ENCODE measurements at places on chromosomes 11 and 22.
A peak's percentile ranks its signal among the peaks of the same experiment; 100 is the strongest.

DNA sequence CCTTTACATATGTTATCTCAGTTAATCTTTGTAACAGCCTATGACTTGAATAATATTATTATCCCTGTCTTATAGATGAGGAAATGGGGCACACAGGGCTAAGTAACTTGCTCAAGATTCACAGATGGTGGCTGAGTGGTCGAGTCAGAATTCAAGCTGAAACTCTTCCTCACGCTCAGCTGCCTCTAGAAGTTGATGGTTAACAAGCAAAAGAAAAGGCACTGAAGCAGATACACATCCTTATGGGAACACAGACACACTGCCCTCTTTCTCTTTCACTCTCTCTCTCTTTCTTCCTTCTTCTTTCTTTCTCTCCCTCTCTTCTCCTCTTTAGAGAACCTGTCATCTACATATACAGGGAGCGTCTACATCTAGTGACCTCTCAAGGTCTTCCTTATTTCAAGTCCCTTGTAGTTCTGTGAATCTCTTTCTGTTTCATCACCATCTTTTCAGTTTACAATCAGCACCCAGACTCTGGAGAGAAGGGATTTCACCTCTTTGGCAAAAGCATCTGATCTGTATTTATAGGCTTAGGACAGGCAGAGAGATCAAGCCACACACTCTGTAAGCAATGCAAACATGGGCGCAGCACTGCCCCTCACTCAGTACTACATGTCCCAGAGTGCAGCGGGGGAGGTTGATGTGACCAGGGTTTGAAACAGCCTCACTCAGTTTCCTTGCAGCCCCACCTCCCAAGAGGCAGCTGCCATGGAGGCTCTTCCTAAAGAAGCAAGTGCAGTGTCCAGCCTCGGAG is 75.7 kb downstream of the GRAMD1B start:
- DNase-seq: no peak

DNA sequence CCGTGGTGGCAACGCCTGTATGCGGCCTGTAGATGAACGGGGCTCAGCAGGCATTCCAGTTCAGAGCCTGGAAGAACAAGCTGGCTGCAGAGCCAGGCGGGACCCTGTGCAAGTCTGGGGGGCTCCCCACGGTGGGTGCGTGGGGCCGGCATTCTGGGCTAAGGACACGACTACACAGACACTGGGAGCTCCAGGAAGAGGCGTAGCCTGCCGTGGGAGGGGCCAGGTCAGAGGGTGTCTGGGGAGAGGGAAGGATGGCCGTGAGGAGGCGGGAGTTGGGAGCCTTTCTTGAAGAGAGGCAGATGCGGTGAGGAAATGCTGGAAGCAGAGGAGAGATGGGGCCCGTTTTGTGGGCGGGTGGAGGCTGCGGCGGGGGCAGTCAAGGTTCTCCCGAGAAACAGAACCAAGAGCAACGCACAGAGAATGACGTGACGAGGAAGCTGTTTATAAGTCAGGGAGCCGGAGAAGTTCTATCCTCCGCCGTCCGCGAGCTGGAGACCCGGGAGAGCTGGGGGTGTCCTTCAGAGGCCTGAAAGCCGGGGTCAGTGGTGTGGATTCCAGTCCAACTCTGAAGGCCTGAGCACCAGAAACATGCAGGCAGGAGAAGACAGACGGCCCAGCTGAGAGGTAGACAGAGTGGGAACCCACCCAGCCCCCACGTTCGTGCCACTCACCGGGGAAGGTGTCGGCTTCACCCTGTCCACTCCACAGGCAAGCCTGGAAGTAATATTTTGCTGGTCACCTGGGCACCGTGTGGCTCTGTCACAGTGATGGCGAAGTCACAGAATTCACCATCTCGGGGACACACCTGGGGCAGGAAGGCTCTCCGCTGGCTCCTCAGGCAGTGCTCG is 529.6 kb downstream of the BRD1 start:
- no peak for DNase-seq

DNA sequence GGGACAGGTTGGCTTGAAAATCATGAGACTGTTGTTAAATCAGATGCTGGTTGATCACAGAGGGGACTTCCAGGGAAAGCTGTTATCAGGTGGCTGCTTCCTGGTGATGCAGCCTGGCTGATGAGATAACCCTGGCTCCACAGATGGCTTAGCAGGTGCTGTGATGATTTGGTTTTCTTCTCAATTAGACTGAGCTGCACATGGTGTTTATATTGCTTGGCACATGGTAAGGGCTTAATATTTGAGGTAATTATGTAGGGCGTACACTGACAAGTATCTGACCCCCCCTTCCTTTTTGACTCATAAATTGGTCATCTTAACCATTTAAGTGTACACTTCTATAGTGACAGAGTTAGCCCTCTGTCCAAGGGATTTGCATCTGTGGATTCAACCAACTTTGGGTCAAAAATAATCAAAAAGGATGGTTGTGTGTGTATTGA is 7.0 kb downstream of the RPS3 start:
- DNase-seq: no peak

- peak; percentile 15 for DNase-seq
These were observed 84.5 kb downstream of the ISX start for GRCh38 chr22:35150183-35151107.

GRCh38 chr11:20374741-20375300 is 11.3 kb downstream of the HTATIP2 start:
- DNase-seq: no peak

DNA sequence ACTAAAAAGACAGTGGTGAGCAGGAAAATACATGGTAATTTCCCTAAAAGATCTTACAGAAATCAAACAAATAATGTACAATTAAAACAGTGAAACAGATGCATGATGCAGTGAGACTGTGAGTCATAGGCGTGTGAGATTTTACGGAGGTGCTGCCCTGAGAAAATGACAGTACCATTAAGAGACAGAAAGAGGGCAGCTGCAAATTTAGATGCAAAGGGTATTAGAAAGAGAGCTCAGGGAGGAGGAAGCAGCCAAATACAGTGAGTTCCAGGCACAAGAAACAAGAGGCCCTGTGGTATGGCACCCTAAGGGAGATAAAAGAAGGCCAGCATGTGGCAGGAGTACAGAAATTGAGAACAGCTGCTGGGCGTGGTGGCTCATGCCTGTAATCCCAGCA is 88.5 kb upstream of the FIBIN start:
- no peak for DNase-seq

DNA sequence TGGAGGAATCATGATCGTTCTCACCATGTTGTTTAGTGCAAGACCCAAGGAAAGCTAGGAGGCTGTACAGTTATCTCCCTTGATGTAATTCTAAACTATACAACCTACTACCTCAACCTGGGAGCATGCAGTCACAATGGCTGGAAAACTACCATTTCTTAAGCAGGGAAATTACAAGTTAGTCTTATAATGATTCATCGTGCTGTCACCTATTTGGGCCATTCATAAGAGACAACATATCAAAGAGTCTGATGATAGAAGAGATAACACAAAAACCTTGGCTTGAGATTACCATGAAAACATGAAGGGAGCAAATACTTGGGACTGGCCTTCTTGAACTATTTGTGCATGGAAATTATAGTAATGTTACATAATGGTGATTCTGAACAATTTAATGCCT is 30.5 kb upstream of the BLID start:
- DNase-seq: no peak

DNA sequence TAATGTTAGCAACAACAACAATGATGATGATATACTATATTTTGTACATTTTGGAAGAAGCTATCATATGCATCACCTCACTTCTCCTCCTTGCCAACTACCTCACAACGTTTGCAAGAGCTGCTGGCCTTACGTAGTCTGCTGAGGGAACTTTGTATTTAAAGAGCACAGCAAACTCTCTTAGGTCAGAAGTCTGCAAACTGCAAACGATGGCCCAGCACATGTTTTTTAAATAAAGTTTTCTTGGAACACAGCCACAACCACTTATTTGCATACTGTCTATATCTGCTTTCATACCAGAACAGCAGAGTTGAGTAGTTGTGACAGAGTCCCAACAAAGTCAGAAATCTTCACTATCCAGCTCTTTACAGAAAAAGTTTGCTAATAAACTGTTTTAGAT is 261.7 kb downstream of the TENM4 start:
- no peak for DNase-seq

DNA sequence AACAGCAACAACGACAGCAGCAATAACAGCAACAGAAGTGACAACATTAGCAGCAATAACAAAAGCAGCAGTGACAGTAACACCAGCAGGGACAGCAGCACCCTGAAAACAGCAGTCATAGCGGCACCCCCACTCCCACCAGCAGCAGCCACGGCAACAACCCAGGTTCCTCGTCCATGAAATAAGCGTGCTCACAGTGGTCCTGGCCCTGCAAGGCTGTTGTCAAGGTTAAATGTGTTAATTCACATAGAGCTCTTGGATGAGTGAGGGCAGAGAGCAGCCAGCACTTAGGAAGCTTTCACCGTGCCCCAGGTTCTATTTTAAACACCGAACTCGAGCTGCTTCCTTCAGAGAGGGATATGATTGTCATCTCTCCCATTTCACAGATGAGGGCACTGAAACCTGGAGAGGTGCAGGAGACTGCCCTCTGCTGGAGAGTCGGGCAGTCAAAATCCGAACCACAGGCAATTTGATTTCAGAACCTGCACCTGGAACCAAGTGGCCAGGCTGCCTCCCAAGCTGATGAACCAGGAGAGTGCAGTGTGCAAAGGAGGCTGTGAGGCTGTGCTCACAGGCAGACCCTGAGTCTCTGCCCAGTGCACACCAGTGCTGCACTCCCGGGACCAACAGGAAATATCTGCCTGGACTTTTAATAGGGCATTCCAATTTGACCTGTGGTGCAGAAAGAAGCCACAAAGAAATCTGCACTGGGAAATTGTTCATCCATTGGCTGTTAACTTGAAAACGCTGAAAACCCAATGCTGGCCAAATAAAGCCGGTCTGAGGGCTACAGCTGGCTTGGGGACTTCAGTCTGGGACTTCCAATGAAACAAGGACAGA is 22.9 kb upstream of the FGF3 start:
- DNase-seq: no peak

- DNase-seq: no peak
These were observed 66.2 kb downstream of the ALX4 start for GRCh38 chr11:44243595-44244343.

GRCh38 chr11:77088236-77089003 is 14.2 kb upstream of the OMP start:
- DNase-seq: no peak

DNA sequence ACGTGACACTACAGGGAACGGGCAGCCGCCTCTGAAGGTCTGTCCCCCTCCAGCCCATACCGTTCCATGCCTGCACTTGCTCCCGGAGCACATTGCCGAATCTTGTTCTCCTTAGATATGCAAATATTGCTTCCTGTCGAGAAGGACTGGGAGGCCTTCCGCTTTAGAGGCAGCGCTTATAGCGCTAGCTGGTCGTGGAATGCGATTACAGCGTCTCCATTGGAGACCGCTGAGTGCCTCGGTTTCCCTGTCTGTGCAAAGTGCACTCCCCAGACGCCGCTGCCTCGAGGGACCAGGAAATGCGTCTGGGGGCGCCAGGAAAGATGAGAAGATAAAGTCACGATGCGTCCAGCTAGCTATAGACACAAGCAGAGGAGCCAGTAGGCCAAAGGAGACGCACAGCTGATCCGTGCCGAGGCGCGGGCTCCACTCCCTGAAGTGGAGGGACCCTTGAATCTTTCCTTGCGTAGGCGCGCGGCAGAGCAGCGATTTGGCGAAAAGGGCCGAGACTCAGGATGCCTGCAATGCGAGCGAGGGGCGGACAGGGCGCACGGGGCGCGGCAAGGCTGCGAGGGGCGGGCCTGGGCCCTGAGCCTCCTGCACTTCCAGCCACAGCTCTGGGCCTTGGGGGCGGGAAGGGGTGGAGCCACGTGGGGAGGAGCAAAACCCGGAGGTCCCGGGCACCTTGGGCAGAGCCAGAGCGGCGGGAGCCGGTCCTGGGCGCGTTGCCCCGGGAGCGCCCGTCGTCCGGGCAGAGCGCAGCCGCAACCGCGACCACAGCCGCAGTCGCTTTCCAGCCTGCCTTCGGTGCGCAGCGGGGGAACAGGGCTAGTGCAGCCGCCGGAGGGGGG is at the start of gene RASSF10:
TSS of gene RASSF10 (plus strand) at position 692 of the 851 bp plus-strand sequence. CDS start 261 bp downstream, outside the sequence.
- DNase-seq: no peak

DNA sequence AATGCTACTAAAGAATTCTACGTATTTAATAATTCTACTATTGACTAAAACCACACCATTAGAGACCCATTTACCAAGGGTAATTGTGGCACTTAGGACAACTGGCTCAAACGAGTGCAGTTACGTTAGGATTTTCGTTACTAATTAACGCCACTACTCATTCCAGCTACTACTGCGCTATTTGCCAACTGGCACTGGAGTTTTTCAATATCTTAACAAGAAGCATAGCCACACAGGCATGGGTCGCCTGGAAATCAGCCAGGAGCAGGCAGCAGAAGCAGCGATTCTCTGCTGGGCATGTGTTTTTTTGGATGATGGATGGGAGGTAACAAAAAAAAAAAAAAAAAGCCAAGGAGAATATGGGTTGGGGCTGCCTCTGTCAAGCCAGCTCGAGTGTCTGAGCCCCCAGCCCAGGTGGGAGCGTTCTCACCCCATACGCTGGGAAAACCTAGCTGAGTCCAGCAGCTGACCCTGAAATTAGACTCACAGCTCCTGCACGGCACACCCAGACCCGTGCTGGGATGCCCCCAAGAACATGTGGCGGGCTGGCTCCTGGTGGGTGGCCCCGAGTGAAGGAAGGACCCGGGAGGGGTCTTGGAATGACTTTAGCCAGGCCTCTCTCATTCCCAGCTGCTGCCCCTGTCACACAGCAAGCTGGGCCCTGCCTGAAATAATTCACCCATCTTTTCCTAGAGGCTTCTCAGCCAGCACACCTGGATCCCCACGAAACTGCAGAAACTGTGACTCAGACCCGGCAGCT is 214.0 kb downstream of the BRD1 start:
- DNase-seq: no peak

DNA sequence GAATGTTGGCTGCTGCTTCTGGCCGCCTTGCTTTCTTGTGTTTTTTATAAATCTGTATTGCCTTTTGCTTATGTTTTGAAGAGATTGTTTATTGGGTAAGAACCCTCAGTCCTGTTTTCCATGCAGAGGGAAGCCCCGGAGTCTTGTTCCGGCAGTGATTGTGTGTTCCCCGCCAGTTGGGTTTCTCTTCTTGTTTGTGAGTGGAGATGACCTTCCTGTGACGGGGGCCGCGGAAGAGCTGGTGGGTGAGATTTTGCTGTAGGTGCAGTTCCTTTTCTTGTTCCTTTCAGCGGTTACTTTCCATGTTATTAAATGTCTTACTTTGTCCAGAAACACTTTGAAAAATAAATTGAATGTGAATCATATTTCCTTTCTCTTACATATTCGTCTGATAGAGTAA is 8.3 kb downstream of the TBC1D22A start:
- DNase-seq: no peak

Data from activated naive CD8-positive, alpha-beta T cell treated with anti-CD3 and anti-CD28 coated beads, Interleukin-2, amount 50 U/mL, for 16 hours (primary cell).